ENCODE measurements at places on chromosomes 16 and 17.

- DNase-seq: no peak
These were observed 80.9 kb upstream of the MTMR4 start for GRCh38 chr17:58595194-58595792.

- DNase-seq: no peak
These were observed 28.7 kb downstream of the CACNA1G start for GRCh38 chr17:50589095-50589705.

GRCh38 chr16:88320947-88321634 lies 61.7 kb upstream of the ZNF469 start:
- no peak for DNase-seq

DNA sequence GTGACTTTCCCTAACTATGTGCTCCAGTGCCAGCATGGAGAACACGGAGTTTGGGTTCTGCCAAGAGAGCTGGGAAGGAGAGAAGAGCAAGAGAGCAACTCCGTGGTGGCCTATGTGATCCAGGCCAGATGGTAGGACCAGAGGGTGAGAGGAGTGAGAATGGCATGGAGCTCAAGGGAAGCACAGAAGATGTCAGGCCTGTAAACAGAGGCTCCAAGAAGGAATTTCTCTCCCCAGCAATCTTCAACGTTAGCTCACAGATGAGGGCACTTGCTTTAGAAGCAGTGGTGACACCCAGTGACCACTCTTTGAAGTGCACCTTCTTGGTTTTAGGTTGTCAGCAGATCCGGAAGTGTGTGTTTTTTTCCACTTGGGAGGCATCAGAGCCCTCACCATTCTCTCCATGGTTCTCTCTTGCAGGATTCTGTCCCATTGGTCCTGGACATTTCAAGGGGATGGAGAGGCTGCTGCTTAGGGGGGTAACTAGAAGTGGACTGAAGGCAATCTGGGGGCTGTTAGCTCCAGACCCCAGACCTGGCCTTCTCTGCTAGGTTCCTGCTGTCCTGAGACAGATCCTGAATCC lies 18.1 kb upstream of the TMEM98 start:
- peak; percentile 30 for DNase-seq

- DNase-seq: no peak
These were observed 22.6 kb upstream of the PMP22 start for GRCh38 chr17:15287538-15288267.

DNA sequence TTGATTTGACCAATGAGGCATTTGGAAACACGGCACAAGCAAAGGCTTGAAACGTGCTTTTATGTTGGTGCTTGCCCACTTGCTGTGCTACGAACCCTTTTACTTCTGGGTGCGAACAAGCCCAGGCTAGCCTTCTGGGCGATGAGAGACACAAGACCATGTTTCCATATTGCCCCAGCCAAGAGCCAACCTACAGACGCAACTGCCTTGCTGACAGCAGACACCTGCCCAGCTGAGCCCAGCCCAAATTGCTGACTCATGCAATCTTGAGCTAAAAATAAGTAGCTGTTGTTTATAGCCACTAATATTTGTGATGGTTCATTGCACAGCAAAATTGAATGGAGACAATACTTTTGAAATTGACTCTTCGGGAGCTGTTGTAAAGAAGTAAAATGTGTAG lies 464.5 kb downstream of the WWOX start:
- no peak for DNase-seq

DNA sequence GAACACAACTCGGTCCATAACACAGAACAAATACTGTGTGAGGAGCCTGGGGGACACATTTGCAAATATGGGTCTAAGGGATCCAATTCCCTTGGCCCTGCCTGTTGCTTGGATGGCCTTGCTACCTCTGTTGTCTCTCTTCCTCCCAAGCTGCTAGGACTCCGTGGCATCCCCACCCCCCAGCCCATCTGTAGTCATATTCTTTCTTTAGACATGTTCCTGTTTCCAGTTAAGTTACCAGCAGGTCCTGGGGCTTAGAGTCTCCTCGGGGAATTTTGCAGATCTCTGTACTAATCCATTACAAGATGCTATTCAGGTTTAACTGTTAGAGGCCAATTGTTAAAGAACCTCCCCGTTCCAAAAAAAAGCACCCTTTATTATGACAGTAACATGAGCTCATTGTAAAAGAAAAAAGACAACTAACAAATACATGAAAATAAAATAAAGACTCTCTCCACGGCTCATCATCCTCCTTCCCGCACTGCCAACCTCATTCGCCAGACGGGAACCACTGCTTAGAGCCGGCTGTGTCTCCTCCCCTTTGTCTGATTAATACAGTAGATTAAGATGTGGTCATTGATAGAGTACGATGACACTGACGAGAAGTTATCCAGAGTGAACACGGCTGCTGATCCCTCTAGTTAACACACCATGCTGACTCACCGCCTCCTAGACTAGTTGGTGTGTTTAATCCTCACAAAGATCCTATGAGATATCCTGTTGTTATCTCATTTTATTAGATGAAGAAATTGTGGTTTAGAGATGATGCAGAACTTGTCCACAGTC lies 22.2 kb downstream of the HS3ST4 start:
- DNase-seq: no peak

DNA sequence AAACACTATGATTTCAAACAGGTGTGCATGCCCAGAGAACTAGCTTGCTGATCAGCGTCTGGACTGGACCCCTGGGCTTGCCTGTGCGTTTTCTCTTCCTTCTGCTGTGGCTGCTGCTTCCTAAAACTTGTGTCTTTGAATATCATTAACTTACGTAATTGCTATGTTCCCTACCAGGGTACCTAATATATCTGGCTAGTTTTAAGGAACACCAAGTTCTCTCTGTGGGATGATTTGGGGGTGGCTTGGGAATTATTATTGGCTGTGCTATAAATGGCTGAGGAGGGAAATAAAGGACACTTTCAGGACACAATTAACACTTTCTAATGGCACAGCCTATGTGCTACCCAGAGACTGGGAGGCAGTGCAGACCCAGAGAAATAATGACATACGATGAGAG lies 606.0 kb upstream of the RBFOX1 start:
- no peak for DNase-seq

- no peak for DNase-seq
These were observed 1.2 kb downstream of the CACNA1G start for GRCh38 chr17:50561746-50562141.

DNA sequence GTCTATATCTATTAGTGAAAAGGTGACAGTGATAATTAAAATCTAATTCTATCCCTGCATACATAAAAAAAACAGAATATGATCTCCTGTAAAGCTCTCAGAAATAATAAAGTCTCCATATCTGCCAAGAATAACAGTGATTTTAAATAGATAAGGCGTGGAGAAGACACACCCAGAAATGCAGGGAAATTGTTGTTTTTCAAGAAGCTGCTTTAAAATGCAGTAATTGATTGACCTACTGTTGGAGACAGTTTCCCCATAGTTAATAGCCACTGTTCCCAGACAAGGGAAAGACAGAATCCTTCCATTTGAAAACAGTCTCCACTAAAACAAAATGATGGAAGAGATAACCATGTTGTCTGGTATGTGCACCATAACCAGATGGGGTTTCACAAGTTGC lies 571.5 kb upstream of the CDH5 start:
- DNase-seq: no peak

DNA sequence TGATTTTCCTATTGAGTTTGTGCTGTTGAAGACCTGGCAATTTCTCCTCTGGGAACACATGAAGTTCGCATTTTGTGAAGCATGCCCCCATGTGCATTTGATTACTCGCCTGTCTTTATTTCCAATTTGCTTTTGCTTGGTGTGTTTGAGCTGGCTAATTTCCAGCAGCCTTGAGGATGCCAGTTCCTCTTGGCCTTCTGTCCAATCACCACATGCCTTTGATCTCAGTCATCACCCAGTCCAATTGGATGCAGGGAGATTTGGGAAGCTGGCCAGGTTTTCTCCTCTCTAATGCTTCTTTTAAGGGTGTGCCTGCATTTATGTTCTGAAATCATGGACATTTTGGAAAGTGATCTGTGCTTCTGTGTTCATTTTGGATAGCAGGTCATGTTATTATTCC lies 3.8 kb upstream of the TMEM100 start:
- DNase-seq: no peak

GRCh38 chr17:75685499-75685898 lies 18.4 kb downstream of the SAP30BP start:
- DNase-seq: no peak

DNA sequence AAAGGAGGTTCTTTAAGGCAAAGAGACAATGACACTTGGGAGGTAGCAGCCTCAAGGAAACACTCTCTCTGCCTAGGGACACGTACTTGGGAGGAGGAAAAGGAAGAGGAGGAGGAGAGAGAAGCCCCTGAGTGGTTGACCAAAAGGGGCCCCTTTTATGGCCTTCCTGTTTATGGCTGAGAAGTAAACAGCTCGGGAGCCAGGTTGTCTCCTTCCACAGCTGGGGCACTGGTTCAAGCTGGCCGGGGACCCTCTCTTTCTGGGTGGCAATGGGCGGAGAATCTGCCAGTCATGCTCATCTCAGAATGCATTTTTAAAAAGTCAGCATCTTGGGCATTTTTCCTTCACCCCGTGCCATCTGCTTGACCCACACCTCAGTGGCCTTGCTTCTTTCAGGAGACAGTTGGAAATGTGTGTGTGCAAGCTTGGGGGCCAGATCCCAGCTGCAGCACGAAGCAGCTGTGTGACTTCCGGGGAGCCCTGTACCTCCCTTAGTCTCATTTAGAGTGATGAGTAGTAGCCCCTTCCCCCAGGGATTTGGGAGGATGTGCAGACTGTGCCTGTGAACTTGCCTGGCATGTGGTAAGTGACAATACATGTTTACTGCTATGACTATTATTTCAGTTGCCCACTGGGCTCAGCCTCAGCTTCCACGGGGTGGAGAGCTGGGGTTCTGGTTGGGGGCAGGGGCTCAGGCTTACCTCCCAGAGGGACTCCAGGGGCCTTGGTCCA lies 33.8 kb upstream of the SALL1 start:
- no peak for DNase-seq

DNA sequence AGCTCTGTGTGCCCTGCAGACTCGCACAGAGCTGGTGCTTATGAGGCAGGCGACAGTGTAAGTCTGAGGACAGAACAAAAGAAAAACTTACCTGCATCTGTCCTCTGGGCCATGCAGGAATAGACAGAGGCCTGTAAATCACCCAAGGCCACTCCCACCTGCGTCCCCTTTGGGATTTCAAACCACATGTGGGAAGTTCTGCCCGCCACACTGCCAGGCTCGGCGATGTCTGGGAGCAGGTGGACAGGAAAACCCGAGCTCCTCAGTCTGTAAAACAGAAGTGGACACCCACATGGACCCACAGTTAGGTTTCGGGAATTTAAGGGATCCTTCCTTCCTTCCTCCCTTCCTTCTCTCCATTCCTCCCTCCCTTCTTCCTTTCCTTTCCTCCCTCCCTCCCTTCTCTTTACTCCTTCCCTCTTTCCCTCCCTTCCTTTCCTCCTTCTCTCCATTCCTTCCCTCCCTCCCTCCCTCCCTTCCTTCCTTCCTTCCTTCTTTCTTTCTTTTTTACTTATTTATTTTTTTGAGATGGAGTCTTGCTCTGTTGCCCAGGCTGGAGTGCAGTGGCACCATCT lies 12.0 kb upstream of the TRPV1 start:
- no peak for DNase-seq

Data from GM12892 (cell line).